Fibroblast of skin of left biceps (primary cell): ENCODE measurements at places on chromosomes 12 and 14.

- no peak for DNase-seq
Measured at GRCh38 chr12:5817246-5817645, 127.8 kb downstream of the ANO2 start.

- DNase-seq: no peak
Measured at GRCh38 chr14:71105177-71105576, 197.9 kb downstream of the PCNX1 start.

DNA sequence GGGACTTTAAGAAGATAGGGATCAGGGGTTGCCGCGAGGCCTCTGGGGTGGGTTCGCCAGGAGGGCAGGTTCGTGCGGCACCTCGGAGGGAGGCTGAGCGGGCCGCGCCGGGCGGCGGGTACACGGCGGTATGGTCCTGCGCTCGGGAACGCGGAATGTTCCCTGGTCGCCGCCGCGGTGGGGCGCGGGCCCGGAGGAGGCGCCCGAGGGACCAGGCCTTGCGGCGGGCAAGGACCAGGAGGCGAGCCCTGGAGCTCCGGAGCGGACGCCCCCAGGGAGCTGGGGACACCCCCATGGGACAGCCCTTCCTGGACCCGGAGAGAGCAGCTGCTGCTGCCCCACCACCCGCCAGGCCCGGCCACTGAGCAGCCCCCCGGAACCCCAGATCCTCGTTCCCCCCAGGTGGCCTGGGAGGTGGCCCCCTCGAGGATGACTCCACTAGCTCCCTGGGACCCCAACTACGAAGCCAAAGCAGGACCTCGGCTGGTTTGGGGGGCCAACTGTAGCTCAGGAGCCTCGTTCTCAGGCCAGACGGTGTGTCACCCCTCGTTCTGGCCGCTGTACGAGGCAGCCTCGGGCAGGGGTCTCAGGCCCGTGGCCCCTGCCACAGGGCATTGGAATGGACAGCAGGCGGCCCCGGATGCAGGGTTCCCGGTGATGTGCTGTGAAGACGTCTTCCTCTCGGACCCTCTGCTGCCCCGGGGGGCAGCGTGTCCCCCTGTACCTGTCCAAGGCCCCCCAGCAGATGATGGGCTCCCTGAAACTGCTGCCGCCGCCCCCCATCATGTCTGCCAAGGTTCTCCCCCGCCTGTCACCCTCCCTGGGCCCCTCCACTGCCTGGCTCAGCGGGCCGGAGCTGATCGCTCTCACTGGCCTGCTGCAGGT is 45.6 kb upstream of the SLC8A3 start:
- DNase-seq: no peak

- no peak for DNase-seq
Measured at GRCh38 chr12:131740626-131741025, 29.7 kb downstream of the SFSWAP start.

GRCh38 chr14:72751276-72752033 is 142.4 kb downstream of the DPF3 start:
- DNase-seq: no peak

DNA sequence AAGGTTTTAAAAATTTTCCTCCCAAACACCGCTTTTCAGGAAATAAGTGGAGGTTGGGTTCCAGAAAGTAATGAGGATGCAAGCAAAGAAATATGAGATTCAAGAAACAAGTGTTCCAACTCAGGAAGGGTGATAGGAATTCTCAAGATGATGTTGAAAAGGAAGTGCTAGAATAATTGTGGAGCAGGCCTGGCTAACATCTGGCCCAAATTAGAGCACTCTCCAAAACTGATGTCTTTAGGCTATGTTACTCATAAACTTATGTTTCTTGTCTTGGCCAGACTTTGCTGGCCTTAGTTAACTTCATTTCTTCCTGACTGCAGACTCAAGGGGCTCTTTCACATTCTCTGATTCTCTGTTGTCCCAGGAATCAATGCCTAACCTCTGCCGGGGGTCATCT is 116.3 kb downstream of the TMTC3 start:
- DNase-seq: peak; percentile 72

GRCh38 chr12:118356809-118357256 is 15.9 kb downstream of the TAOK3 start:
- DNase-seq: peak; percentile 79
